Kasumi-1 (cell line): ENCODE measurements at places on chromosomes 16 and 17.

DNA sequence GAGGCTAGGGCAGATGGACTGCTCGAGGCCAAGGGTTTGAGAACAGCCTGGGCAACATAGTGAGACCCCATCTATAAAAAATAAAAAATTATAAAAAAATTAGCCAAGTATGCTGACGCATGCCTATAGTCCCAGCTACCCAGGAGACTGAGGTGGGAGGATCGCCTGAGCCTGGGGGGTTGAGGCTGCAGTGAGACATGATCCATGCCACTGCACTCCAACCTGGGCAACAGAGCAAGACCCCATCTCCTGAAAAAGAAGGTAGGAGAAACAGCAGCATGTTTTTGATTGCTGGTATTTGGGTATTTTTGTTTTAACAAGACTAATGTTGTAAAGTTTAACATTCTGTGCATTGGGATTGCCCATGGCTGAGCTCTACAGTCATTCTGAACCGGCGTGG, 8.9 kb upstream of the DDX19A start:
- DNase-seq, result no peak

GRCh38 chr16:53668869-53669268, 34.8 kb downstream of the RPGRIP1L start:
- DNase-seq, result no peak

DNA sequence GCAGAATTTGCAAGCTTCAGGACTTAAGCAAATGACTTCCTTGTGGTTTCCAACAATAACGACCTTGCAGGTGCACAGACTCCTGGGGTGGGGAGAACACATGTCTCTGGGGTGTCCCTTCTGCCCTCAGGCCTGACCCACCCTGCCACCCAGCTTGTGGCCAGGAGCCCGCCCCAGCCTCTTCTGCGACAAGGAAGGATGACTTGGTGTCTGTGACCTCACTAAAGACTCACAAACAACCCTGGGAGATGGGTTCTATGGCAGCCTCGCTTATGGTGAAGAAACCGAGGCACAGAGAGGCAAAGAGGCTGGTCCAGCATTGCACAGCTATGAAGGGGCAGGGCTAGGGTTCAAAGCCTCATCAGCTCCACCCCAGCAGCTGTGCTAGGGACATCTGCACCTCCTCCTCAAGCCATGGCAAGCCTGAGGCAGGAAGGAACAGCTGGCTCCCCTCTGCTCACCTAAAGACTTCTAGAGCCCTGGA, 2.6 kb downstream of the ATP2A3 start:
- DNase-seq, result no peak

DNA sequence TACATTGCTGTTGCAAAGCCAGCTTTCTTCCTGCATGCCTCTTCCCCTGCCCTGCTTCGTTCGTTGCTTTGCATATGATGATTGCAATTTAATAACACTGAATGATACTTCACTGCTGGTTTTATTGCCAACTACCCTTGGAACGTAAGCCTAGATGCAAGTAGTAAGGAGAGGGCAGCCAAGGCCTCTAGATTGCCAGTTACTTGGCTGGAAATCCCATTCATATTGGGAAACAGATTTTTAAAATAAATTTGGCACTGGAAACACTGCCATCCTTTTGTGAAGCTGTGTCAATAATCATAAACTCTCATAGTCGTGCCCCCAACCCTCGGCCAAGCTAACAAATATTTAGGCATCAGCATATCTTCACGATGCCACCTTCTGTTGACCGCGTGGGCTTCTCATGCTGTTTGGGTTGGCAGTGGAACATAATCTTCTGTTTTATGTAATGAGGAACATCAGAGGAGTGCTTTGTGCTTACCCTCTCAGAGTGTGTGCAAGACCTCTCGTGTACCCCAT, 86.5 kb downstream of the MAP2K6 start:
- DNase-seq, result no peak

DNA sequence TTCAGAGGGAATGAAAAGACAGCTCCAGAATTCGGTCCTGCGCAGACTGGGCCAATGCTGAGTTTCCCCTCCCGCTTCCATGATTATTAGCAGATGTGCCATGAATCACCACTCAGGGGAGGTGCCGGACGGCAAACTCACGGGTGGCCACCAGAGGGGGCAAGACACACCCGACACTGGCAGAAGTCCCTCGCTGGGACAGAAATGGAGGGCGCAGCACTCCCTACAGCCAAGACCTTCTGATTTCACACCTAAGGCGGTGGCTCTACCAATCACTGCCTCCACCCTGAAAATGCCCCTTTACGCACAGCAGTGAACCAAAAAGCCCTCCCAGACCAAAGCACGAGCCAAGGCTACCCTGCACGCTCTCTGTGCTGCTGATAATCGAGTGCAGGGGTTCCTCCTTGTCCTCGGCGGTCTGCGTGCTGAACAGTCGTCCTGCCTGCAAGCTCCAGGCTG, 26.8 kb downstream of the TRAP1 start:
- peak; percentile 14 for DNase-seq

- no peak for DNase-seq
Observed at GRCh38 chr17:80625627-80626026, 81.0 kb downstream of the RPTOR start.

DNA sequence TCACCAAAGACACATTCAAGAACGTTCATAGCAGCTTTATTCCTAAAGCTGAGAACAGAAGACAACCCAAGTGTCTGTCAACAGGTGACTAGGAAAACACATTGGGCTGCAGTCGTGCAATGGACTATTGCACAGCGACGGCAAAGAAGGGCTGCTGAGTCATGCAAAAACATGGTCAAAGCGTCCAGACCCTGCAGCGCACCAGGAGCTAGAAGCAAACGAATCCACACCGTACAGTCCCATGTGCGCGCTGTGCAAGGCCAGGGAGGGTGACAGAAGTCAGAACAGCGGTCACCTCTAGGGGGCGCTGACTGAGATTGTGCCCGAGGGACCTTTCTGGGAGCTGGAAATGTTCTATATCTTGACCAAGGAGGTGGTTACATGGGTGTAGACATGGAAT, 266.4 kb downstream of the MAF start:
- no peak for DNase-seq

DNA sequence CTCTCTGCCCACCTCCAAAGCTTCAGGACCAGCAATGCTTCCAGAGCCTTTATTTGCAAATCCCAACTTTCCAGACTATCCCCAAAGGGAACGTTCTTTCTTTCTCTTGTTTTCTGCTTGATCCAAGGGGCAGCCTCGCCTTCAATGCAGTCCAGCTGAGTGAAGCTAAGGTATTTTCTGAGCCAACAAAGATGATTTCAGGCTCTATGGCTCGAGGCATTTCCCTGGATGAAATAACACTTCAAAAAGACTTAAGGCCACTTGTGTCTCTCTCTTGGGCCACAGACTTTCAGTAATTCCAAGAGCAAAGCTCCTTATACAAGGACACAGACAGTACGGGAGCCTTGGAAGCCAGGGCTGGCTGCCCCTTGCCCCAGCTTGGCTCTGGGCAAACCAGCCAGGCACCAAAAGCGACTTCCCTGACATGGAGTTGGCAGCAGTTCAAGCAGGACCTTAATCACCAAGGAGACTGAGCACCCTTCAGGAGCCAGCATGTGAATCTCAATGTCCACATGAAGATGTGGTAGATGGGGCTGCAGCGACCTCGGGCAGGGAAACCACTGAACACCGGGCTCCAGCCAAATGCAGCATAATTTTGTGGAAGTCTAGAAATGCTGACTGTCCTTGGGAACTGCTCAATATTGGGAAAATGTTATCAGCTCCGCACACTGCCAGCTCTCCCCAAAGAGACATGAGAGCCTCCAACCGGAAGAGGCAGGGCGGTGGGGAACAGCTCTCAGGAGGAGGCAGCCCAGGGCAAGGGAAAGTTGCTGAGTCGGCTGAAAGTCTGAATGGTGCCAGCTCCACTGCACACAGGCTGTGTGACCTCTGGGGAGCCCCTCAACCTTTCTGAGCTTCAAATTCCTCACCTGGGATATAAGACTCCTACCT, 39.0 kb downstream of the TK2 start:
- DNase-seq, result no peak

DNA sequence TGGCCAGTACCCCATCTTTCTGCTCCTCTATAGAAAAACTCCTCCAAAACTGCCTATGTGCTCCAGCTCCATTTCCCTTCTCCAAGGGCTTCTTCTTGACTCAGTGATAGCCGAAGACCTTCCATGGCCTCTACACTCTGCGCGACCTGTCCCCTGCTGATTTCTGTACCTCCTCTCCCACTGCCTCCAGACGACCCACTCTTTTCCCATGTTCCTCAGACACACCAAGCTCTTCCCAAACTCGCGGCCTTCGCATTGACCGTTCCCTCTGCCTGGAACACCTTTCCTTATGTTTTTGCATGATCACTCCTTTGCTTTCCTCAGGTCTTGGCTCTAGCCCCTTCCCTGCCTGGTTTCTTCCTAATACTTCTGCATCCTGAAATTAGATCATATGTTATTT, 255.6 kb upstream of the SDK2 start:
- no peak for DNase-seq

DNA sequence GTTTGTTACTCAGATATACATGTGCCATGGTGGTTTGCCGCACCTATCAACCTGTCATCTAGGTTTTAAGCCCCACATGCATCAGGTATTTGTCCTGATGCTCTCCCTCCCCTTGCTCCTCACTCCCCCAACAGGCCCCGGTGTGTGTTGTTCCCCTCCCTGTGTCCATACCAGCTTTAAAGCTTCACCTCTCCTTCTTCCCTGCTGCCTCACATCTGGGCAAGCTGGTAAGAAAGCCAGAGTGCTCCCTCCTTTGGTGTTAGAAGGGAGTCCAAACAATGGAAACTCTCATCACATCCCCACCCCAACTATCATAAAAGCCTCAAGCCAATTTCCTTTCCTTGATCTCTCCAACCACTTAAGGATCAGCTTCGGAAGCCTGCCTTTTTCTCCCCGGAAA, 1115.6 kb upstream of the GOT2 start:
- no peak for DNase-seq

GRCh38 chr16:10982465-10983150, 38.2 kb downstream of the CLEC16A start:
- no peak for DNase-seq

GRCh38 chr17:80030730-80031410, 4.8 kb downstream of the TBC1D16 start:
- no peak for DNase-seq

DNA sequence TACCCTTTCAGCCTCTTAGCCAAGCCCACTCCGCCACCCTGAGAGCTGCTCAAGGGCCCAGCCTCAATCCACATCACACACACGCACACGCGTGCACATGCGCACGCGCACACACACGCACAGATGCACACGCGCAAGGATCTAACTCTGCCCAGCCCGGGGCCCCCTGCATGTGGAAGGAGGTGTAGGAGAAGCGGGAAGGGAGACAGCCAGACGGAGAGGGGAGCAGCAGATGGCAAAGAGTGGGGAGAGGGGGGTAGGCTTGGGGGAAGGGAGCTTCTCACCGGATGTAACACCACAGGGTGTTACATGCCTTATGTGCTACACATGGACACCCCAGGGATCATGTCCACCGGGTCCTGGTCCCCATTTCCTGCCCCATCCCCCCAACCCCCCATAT, 15.3 kb downstream of the DLG4 start:
- no peak for DNase-seq

DNA sequence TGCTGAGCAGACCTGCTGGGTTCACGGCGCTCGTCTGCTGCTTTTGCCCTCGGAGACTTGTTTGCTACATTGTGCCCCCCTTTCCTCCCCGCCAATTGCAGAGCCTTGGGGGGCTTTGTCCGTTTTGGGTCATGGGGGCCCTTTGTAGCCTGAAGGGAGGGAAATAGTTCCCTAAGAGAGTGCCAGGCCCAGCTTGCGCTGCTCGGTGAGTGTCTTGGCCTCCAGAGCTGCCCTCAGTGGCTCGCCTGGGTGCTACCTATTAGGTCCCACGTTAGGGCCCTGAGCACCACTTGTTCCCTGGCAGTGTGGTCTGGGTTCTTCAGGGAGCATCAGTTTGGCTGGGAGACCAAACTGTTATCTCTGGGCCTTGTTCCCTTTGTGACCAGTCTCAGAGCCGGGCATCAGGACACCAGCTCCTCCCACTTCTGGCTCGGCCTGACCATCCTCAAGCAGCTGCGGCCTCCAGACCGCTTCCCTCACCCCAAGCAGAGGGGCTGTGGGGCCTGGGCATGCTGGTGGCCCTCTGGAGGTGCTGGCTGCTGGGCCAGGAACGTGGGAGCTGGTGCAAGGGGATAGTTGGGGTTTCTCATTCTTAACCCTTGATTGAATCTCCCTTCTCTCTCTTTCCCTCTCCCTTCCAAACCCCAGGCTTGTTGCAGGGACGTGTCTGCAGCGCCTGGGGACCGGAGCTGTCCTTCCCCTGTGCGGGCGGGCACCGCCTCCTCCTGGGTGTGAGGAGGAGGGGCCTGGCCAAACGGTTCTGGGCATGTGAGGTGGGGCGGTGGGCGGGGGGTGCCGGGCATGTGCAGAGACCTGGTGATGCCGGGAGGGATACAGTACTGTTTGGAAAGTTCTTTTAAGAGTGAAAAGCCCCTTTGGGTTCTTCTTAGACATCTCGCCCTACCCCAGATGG, 16.0 kb upstream of the ITGB4 start:
- no peak for DNase-seq

DNA sequence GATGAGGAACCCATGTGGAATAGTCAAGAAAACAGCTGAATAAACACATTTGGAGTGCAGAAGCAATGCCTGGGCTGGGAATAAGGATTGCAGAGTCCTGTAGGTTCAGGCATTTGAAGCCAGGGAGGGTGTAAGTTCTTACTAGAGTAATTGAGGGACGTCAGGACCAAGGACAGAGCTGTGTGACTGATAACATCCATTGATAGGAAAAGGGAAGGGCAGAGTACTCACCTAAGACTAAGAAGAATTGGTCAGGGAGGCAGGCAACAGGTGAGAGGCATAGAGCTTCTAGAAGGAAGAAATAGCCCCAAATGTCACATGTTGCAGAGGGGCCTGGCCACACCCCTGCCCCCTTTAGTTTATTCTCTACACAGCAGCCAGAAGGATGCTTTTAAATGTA, 79.8 kb upstream of the TMEM132E start:
- peak; percentile 9 for DNase-seq

GRCh38 chr17:45104497-45104896, 27.8 kb downstream of the PLCD3 start:
- no peak for DNase-seq

GRCh38 chr16:23380501-23380951, 72.5 kb downstream of the COG7 start:
- no peak for DNase-seq

DNA sequence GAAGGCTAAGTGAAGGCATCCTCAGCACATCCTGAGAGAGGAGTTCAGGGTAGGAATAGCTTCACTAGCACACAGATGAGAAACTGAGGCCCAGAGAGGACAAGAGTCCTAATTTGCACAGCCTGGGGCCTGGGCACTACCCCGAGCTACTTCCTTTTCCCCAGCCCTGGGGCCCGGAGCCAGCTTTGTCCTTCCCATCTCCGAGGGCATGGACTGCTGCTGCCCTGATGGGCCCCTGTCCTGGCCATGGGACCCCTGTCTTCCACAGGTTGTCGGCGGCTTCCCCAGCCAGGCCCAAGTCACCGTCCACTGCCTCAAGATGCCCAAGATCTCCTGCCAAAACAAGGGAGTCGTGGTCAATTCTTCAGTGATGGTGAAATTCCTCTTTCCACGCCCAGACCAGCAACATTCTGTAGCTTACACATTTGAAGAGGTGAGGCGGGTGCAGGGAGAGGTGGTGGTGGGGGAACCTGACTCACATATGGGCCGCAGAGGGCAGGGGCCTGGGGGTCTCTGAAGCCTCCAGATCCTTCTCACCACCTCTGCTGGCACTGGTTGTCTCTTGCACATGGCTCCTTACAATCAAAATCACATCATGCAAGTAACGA, 11.4 kb upstream of the NLRC5 start:
- DNase-seq, result no peak

GRCh38 chr16:7085776-7086175, 246.9 kb upstream of the RBFOX1 start:
- no peak for DNase-seq
